Activated CD4-positive, alpha-beta T cell treated with anti-CD3 and anti-CD28 coated beads, Interleukin-2, amount 50 U/mL, for 1 hour (primary cell): ENCODE measurements at places on chromosomes 6 and 20.

DNA sequence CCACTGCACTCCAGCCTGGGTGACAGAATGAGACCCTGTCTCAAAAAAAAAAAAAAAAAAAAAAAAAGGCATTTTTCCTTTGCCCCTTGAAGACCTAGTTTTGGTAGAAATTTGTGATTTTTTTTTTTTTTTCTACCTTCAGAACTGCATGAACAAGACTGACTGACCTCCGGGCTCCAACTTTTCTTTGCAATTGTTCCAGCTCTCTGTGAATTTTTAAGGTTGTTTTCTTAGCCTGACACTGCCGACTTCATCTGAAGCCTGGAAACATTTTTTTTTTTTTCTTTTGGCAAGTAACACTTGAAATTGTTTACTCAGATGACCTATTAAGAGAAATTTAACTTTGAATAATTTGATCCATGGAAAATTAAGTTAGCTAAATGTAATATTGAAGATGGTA, 73.0 kb downstream of the SLC24A3 start:
- DNase-seq: no peak

DNA sequence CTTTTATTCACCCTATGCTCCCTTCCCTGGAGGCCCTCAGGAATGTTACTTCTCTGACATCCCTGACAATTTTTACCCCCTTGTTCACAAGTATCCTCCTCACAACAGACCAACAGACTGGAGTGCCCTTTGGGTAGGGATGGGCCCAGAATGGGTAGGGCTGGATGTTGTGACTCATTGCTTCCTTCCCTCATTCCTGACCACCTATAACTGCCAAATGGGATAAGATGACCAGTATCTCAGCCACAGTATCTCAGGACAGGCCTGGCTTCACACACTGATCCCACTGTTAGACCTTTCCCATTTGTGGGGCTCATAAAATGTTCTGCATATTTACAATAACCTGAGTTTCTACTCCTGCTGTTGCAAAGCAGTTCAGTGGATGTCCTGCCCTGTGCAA, 223.0 kb upstream of the LRFN2 start:
- DNase-seq: no peak

- no peak for DNase-seq
These were observed 705.5 kb upstream of the MAN1A1 start for GRCh38 chr6:120055071-120055470.

DNA sequence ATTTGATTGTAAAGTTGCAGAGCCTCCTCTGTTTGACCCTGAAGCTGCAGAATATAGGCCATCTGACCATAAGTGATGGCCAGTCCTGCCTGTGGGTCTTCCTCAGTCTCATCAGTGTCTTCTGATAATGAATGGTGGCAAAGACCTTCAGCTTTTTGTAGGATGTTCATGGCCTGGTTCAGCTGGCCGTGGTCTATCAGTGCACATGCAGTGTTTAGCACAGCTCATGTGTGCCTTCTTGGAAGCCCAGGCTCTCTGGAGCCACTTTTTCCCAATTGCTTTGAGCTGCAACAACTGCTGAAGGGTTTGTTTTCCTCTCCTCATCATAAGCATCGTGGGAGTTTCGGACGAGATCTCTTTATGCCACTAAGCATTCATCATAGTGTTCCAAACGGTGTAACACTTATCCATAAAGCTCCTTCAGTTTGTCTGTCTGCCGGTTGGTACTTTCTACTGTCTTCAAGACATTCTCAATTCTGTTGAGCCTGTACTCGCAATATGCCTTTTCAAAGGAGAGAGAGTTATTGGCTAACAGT, 70.1 kb upstream of the TULP4 start:
- DNase-seq: no peak

GRCh38 chr6:22023937-22024336, 272.9 kb downstream of the PRL start:
- no peak for DNase-seq

DNA sequence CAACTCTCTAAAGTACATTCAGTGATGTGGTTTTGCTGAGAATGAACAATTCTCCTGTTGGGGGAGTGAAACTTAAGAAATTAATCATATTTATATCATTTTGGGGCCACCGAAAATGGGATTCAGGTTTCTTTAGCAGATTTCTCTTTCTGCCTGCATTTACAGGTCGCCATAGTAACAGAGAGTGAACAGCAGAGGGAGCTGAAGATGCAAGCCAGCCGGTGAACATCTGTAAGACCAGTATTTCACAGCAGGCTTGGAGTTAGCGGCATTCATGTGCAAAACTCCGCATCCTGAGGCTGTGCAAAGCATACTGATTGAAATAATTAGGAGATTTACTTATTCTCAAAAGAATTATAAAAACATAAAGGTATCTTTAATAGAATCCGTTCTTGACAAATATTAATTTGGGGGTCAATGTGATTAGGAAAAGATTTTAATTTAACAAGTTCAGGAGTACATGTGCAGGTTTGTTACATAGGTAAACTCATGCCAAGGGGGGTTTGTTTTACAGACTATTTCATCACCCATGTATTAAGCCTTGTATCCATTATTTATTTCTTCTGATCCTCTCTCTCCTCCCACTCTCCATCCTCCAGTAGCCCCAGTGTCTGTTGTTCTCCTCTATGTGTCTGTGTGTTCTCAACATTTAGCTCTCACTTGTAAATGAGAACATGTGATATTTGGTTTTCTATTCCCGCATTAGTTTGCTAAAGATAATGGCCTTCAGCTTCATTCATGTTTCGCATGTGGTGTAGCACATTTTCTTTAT, 17.8 kb upstream of the HSF2 start:
- peak; percentile 50 for DNase-seq

- no peak for DNase-seq
These were observed 4.3 kb downstream of the CEBPB start for GRCh38 chr20:50194831-50195523.

- DNase-seq: no peak
These were observed 26.3 kb downstream of the PRSS16 start for GRCh38 chr6:27273783-27274182.
